Brain microvascular endothelial cell (primary cell): ENCODE measurements at places on chromosomes 1 and 21.

GRCh38 chr1:206631085-206631509 lies 4.2 kb upstream of the DYRK3 start:
- peak; percentile 80 for DNase-seq

DNA sequence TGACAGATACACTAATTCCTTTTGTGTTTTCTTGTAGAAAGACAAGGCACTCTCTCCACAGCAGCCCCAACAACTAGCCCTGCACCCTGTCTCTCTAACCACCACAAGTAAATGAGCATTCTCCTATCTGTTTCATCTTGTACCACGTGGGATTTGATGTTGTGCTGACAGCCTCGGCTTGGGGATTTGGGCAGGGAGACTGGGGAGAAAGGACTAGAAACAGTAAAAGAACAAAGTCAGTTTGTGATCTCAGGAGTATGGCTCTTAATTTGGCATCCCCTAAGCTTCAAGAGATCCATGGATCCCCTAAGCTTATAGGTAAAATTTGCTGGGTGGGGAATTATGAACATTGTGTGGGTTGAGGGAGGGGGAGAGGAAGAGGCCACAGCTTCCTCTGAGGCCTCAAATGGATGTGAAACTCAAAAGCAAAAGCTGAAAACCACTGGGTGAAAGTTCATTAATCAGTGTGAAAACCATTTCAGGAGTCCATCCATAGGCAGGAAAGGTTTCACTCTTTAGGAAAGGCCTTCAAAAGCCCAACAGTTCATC lies 3.1 kb downstream of the C1orf162 start:
- no peak for DNase-seq

- peak; percentile 38 for DNase-seq
Observed at GRCh38 chr1:113452921-113453770, 62.8 kb downstream of the MAGI3 start.

- DNase-seq = no peak
Observed at GRCh38 chr1:162212713-162213112, 143.2 kb downstream of the NOS1AP start.

GRCh38 chr21:41616031-41616591 lies 108.2 kb upstream of the TMPRSS2 start:
- DNase-seq = peak; percentile 34
